Activated CD4-positive, alpha-beta T cell treated with anti-CD3 and anti-CD28 coated beads, Interleukin-2, amount 50 U/mL, for 48 hours (primary cell): ENCODE measurements at places on chromosomes 7 and 10.

DNA sequence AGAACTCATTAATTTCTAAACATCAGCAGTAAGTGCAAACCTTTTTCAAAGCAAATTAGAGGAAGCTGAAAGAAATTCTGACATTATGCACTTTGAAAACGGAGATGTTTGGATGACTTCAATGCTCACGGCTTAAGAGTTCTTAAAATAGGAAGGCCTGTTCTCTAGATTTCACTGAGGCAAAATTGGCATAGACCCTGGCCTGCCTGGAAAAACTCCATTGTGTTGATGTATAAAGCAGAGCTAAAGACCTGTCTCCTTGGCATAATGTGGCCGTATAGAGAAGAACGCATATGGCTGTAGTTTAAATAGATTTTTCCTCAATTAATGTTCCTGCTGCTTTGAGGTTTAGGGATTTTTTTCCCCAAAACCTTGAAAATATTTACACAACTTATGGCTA is 24.5 kb upstream of the AGMO start:
- no peak for DNase-seq

GRCh38 chr10:110862961-110863360 is 8.8 kb upstream of the PDCD4 start:
- DNase-seq, result no peak

GRCh38 chr7:121023683-121024511 is 35.4 kb downstream of the CPED1 start:
- DNase-seq, result no peak

DNA sequence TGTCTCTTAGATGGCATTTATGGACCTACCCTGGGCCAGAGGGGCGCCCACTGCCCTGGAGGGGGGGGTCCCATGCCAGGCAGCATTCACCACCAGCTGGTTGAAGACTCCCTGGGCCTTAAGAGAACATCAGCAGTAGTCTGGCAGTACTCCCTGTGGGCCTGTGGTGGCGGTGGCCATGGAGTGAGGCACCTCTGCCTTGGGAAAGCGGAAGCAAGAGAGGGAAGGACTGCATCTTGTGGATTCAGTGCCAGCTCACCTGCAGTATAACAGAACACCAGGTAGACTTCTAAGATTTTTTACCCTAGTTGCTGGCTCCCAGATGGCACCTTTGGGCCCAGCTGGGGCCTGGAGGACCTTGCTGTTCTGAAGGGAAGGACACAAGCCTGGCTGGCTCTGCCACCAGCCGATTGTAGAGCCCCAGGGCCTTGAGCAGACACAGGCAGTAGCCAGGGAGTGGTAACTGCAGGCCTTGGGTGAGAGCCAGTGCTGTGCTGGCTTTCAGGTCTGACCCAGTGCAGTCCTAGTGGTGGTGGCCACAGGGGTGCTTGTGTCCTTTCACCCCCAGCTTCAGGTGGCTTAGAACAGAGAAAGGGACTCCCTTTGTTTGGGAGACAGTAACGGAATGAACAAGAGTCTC is 15.8 kb downstream of the PLAC9 start:
- DNase-seq, result no peak

- no peak for DNase-seq
Measured at GRCh38 chr7:158498443-158499081, 89.1 kb downstream of the PTPRN2 start.

GRCh38 chr10:125104559-125104958 is 55.8 kb downstream of the CTBP2 start:
- no peak for DNase-seq

GRCh38 chr10:45433716-45434469 is 59.9 kb downstream of the ALOX5 start:
- DNase-seq, result no peak

- no peak for DNase-seq
Measured at GRCh38 chr10:117477211-117477947, 65.2 kb upstream of the EMX2 start.
